Stimulated activated CD4-positive, alpha-beta T cell treated with anti-CD3 and anti-CD28 coated beads, TNF-alpha, amount 100 ng/mL, for 4 hours (primary cell): ENCODE measurements at places on chromosomes 3 and 15.

DNA sequence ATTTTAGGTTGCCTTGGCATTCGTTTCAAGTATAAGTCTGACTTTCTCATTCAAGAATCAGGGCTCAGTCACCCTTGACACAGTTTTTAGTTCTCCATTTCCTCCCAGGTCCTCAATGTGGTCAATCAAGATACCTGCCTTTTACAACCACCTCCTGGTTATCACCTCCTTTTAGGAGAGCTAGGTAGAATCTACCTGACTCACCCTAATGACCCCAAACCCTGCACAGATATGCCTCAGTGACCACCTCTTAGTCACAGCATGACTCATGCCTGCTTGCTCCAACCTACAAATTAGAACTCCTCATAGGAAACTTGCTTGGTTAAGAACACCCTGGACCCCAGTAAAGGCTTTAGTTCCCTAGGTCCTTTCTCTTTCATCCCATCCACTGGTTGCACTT, 22.5 kb downstream of the DMXL2 start:
- no peak for DNase-seq

GRCh38 chr15:77843546-77843945, 210.8 kb upstream of the LINGO1 start:
- DNase-seq = no peak

- no peak for DNase-seq
These were observed 63.5 kb downstream of the KAT2B start for GRCh38 chr3:20103731-20104130.

DNA sequence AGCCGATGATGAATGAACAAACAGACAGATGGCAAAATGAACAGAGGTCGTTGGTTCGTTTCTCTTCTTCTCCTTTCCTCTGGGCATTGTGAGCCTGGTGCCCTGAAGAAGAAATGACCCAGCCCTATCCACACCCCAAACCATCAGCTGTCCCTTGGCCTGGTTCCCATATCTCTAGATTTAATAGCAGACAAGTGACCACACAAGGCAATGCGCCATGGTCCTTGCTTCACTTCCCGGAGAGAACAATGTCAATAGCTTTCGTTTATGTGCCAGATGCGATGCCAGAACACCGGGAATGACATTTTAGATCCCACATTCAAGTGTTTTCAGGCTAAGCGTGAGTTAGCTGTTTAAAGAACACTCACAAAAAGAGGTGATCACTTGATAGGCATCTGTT, 17.7 kb downstream of the POC1A start:
- no peak for DNase-seq

- no peak for DNase-seq
These were observed 131.2 kb upstream of the TRIM42 start for GRCh38 chr3:140546649-140547048.

DNA sequence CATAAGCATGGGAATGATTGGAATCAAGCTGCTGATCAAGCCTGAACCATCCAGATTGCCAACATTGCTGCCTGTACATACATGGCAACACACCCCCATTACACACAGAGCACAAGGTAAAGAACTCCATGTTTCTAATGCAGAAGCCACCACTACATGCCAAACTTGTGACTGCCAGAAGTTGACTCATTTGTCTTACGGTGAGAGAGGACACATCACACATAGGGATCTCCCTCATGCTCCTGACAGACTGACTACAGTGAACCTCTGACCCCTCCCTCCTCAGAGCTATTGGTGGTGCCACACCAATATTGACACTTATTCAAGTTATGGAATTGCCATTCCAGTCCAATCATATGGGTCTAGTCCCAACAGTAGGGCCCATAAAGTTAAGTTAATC, 42.3 kb downstream of the EFHB start:
- DNase-seq = no peak

- no peak for DNase-seq
These were observed 60.9 kb downstream of the ASB7 start for GRCh38 chr15:100663086-100663914.

DNA sequence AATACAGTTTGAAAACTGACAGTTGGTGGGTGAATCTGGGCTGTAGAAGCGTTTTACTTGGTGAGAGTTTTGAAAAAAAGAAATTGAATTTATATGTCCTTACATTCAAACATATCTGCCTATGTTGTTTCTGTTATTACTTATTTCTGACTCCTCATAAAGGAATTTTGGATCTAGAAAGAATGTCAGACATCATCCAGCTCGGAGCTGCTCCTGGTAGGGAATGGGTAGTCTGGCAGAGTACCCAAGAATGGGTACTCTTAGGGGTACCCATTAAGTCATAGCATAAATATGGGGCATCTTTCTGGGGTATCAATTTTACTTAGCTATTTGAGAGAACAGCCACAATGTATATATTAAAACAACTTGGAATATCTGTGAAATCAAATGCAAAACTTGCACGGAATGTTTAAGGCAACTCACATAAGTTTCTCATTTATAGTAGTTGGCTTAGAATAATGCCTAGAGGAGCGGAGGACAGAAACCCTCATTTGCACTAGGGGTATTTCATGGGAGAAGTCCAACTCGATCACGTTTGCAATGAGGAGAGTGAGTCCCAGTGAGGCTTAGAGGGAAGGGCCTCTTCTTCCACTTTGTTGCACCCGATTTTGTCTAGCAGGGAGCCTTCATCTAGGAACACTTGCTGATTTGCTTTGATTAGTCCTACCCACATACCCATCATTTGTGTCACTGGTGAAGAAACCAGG, 2.4 kb upstream of the LARP6 start:
- DNase-seq = no peak

- no peak for DNase-seq
These were observed 32.2 kb upstream of the TMEM158 start for GRCh38 chr3:45258317-45258716.
